ENCODE measurements at places on chromosomes 2 and 18. TPM values are rescaled to one million over a fixed set of nuclear protein-coding genes. Genes with fewer than 3 reads are reported as not detected.

Gene MLPH
- 4.3 TPM for total RNA-seq

Gene RESP18
- total RNA-seq: not detected

Gene NDC80
- total RNA-seq: 7.7 TPM

Gene RIT2
- not detected for total RNA-seq

Gene MCM6
- 11.7 TPM for total RNA-seq

Gene EMX1
- 0.54 TPM for total RNA-seq

Gene KCNE4
- total RNA-seq: not detected

Gene ZNF804A
- total RNA-seq: 23.1 TPM

Gene LYG1
- 1.2 TPM for total RNA-seq

Measured in glutamatergic neuron (in vitro differentiated cells).